NCI-H1436 treated with DMSO at 0.1 percent for 48 hours (cell line): ENCODE measurements at places on chromosomes 5 and 9.

- DNase-seq: no peak
Measured at GRCh38 chr9:2621722-2622460, at the start of gene VLDLR. VLDLR (plus strand) TSS chr9:2621787; CDS start chr9:2622190, 403 bp downstream.

GRCh38 chr5:157993201-157993600 is 134.3 kb upstream of the CLINT1 start:
- no peak for DNase-seq

DNA sequence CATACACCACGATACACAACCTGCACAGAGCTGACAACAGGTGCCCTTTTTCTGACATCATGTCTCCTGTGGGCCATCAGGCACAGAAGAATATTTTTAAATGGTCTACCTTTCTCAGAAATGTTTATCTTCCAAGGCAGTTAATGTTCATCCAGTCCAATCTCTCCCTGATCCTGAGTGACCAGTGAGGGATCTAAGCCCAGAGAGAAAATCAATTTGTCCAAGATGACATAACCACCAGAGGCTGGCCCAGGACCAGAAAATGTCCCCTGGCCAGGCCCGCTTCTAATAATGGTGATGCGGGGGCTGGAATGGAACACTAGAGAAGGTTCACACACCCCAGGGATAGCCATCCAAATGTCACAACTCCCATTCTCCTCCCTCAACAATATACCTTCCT is 357.9 kb upstream of the KIF2A start:
- no peak for DNase-seq

DNA sequence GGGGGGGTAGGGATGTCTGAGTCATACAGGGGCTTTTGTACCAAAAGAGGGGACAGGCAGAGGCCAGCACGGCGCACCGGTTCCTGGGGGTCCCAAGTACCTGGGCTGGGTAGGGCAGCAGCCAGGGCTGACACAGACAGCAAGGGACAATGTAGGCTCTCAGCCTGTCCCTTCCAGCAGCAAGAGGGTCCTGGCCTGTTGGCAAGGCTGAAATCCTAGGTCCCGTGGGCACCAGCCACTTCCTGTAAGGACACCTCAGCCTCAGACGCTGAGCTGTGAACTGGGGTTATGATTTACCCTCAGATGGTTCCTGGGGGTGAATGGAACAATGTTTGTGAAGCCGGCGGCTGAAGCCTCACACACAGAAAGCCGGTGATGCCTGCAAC is 41.3 kb downstream of the NACC2 start:
- DNase-seq: no peak

GRCh38 chr5:156178117-156178516 is 148.8 kb upstream of the SGCD start:
- no peak for DNase-seq

DNA sequence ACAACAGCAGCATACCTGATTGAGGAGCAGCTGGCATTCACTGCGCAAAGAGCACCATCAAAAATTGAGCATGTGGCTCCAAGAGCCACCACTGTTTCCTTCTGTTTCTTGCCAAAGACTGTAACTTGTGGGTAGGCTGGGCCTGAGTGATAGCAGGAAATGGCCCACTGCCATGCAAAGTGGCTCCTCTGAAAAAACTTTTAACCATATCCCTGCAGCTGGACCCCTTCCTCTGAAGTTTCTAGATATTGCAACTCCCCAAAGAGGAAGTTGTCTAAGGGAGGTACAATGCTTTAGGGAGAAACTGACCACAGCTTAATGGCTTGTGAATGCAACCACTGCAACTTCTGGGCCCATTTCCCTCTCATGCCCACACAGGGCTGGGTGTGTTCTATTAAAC is 355.4 kb upstream of the PDE4D start:
- no peak for DNase-seq

DNA sequence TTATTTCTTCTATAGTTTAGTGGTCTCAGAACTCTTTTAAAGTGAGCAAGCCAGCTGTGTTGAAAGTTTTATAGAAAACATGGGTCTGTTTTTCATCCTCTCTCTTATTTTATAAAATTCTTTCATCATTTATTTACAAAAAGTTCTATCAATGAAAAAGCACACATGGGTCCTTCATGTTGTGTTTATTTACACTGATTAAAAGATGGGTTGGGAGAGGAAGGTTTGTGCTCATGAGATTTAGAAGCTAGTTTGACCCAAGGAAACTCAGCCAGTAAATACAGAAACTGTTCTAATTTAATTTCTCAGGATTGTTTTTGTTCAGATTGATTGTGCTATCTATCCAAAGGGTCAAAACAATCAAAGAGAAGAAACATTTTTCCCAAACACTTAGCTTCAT is 178.8 kb upstream of the KLF9 start:
- DNase-seq: no peak

GRCh38 chr9:137406876-137407589 is 15.9 kb downstream of the EXD3 start:
- DNase-seq: no peak

GRCh38 chr9:70574151-70574837 is 159.8 kb upstream of the KLF9 start:
- no peak for DNase-seq

DNA sequence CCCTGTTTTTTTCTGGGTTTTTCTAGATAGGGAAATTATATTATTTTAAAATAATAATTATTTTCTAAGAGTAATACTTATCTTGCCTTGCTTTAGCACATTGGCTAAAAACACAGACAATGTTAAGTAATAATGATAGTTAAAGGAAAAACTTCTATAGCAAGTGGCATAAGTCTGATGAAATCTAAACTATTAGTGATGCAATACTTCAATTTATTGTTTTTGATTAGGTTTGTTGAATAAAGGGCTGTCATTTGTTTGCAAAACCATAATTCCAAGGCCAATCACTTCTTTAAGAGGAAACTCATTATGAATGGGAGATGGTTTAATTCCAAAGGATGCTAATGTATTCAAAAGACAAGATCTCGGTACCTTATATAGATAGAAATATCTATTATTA is 293.8 kb upstream of the FBXL7 start:
- DNase-seq: no peak

GRCh38 chr5:143759396-143760130 is 52.4 kb upstream of the HMHB1 start:
- no peak for DNase-seq

- DNase-seq: no peak
Measured at GRCh38 chr5:150486402-150487198, 21.3 kb upstream of the NDST1 start.

DNA sequence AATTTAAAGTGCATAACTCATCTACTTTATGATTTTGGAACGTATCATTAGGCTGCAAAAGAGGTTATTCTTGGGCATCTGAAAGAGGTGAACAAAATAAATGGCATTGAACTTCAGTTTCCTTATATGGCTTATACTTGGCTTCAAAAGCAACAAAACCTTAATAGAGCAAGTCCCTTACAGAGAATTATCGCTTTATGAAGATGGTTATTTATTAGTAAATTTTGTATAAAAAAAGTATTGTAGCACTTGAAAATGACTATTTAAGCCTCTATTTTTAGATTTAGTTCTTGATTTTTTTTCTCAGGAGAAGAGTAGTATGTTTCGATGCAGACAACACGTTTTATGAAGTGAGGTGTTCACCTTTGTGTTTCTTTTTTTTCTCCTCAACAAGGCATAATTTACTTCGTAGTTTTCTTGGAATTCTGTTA is 2.0 kb downstream of the ERBIN start:
- no peak for DNase-seq

DNA sequence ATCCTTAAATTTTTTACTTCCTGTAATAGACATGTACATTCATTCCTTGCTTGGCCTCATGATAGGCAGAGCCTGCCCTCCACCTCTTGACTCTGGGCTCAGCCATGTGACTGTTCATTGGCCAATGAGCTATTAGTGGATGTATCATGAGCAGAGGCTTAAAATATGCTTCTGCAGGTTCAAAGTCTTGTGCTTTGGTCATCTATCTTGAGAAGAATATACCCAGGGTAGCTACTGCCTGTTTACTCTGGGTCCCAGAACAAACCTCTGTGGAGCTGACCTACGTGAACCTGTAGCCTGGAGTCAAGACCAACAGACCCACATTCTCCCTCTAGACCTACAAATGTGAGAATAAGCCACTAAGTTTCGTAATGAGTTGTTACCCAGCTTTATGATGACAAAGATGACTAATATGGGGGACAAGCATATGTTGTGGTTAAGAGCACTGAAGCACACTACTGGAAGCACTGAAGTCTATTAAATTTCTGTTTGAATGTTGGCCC is 244.4 kb downstream of the MAST4 start:
- DNase-seq: no peak

GRCh38 chr5:101306391-101307137 is 403.5 kb upstream of the ST8SIA4 start:
- peak; percentile 67 for DNase-seq

- no peak for DNase-seq
Measured at GRCh38 chr5:87770601-87771121, 357.9 kb upstream of the CCNH start.

GRCh38 chr9:123523001-123523400 is 167.0 kb downstream of the CRB2 start:
- no peak for DNase-seq

GRCh38 chr5:103086547-103086946 is 33.4 kb downstream of the GIN1 start:
- no peak for DNase-seq

DNA sequence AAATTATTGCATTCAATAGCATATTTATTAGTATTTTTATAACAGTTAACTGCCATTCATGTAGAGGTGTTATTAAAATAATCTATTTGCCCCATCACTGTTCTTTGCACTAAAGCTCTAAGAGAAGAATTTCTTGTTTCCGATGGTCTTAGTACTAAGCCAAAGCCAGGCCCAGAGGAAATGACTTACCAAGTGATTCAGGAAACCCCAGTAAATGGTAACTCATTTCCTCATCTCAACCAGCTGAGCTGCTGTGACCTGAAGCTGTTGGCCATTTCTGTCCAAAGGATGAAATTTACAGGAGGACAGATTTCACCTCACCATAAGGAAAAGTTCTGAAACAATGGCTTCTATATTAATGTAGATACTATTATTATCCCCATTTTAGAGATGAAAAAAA is 117.0 kb downstream of the PIK3R1 start:
- no peak for DNase-seq

GRCh38 chr9:98658951-98659351 is 49.8 kb downstream of the GABBR2 start:
- DNase-seq: no peak

DNA sequence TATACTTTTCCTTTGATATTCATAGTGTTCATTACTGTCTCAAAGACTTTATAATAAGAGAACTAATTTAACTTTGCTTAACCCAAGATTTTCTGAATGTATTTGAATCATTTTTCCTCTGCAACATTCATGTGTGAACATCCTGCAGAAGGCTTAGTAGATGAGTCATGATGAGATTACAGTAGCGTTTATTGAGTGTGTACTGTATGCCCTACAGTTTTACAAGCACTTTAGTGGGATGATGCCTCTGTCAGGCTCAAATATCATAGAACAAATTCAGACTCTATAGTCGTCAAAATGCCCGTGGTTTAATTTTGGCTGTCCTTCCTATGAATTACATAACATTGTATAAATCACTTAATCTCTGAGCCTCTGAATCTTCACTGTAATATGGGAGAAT is 41.2 kb downstream of the FYB1 start:
- DNase-seq: no peak

DNA sequence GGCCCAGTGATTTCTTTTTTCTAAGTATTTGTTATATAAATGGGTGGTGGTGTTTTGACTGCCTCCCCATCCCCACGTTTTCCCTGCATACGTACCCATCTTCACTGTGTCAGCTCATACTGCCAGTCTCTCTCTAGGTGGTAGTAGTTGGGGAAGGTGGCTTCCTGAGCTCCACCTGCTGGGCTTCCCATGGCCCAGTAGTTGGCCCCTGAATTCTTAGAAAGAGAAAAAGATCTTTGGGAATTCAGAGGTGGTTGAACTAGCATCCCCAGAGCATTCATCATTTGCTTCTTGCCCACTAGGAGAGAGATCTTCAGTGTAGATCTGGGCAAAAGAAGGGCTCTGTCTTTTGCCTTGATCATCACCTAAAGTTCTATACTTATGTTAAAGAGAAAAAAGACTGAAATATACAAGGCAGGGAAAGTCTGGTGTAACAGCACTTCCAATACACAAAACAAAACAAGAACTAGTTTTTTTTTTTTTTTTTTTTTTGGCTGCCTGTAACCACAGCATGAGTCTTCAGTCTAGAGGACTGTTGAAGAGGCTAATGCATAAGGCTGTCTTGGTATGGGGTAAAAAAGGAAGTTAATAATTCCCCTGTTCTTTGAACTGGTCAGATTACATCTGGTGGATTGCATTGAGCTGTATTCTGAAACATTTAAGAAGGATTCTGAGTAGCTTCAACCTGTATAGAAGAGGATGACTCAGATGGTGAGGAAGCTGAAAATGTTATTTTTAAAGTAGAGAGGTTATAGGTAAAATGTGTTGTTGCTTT is 128.7 kb downstream of the ATG10 start:
- no peak for DNase-seq

- no peak for DNase-seq
Measured at GRCh38 chr5:50666261-50667022, at the start of gene PARP8. PARP8 (plus strand) TSS chr5:50666637; CDS start chr5:50667096, 459 bp downstream.

DNA sequence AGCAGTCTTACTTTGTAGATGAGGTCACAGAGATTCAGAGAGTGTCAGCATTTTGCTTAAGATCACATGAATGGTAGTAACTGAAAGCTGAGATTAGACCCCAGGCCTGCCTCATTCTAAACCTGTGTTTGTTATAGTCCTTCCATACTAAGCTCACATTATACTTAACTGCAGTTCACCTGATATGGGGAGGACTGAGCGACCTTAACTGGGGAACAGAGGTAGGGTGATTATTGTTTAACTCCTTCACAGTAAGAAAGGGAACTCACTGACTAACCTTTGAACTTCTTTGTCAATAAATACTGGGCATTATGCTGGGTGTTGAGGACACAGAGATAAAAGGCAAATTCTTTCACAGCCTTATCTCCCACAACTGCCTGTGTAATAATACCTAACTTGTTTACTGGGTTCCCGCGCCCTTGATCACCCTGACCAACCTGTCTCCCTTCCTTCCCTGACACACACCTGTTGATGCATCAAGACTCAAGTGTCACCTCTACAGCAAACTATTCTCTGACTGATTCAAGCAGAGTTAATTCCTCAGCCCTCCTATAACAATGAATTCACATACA is 27.2 kb downstream of the DEPDC1B start:
- no peak for DNase-seq

DNA sequence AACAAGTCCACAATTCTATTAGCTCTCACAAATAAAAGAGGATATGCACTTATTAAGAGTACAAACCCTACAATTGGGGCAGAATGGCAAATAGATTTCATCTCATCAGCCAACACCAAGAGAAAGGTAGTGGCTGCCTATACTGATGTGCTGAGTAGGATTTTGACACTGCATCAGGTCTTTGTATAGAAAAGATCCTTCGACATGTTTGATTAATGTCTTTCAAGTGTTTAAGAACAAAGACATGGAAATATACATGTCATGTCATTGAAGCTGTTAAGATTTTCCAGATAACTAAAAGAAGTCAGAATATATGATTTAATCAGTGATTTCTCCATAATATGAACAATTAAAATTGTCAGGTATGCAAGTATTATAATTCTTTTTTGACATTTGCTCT is 238.7 kb upstream of the GRAMD2B start:
- no peak for DNase-seq
